Stimulated activated CD8-positive, alpha-beta memory T cell treated with anti-CD3 and anti-CD28 coated beads, Interleukin-12 subunit alpha, Interleukin-12 subunit beta, amount 100 ng/mL, for 4 hours (primary cell): ENCODE measurements at places on chromosomes 1 and 21.

DNA sequence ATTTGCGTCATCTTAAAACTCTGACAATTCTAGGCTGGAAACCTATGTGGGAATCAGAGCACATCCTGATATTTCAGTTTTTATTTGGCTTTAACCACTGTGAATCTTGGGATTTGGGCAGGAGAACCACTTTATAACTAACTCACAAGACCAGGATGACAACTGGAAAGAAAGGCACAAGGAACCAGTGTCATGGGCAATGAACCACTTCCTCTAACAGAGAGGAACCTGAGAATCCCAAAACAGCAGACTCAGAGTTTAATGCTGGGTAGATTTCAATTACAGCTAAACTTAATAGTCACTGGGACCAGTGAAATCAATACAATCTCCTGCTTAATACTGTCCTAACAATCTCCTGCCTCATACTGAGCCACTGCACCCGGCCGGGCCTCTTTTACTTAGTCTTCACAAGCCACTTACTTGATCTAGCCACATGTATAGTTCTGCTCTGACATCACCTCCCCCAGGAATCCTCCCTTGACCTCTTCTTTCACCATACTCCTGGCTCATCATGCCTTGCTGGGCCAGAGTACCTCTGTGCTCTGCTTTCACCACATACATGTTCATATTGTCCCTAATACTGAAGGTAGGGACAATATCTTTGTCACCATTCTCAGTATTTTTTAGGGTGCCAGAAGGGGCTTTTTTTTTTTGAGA, 20.2 kb upstream of the SLFNL1 start:
- DNase-seq, result no peak

DNA sequence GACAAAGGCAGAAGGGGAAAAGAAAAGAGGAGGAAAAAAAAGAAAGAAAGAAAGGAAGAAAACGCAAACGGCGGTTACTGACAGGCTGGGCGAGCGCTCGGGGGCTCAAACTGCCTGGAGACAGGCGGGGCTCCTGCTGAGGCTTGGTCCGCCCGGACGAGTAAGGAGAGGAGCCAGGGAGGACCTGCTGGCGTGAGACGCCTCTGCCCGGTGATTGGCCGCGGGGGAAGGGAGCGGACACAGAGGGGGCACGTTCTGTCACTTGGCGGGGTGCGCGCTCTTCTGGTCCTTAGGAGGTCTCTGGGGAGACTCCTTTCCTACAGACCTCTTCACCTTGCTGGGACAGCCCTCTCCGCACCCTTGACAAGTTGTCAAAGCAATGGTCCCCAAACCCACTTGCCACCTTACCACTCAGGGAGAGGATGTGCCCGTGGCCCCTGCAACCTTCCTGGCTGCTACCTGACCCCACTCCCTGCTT, 791 bp upstream of the PIK3R3 start:
- DNase-seq, result no peak

- no peak for DNase-seq
These were observed 4.8 kb downstream of the MX2 start for GRCh38 chr21:41366522-41367151.

GRCh38 chr1:99268021-99268420, 3.7 kb downstream of the PLPPR4 start:
- no peak for DNase-seq

DNA sequence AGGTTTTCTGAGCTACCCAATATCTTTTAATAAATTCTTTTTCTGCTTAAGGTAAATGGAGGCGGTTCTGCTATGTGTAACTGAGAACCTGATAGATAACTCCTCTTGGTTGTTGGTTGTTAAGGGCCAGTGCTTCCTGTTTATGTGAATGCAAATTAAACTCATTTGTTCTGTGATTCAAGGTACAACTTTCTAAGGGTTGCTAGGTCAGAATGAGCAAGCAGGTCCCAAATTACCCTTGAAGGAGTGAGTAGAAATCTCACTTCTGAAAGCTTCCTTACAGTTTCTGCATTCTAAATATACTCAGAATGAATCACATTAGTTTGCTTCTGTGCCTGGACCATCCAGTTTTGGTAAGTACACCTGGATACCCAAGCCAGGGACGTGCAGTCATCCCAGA, 15.5 kb upstream of the FAM78B start:
- no peak for DNase-seq
